IPS DF 6.9 (cell line): ENCODE measurements at places on chromosomes 1 and 21.
A peak's percentile ranks its signal among the peaks of the same experiment; 100 is the strongest.

- no peak for DNase-seq
Measured at GRCh38 chr1:10803971-10804820, 7.8 kb upstream of the CASZ1 start.

GRCh38 chr1:45673956-45674355 lies 12.4 kb downstream of the GPBP1L1 start:
- DNase-seq: no peak

DNA sequence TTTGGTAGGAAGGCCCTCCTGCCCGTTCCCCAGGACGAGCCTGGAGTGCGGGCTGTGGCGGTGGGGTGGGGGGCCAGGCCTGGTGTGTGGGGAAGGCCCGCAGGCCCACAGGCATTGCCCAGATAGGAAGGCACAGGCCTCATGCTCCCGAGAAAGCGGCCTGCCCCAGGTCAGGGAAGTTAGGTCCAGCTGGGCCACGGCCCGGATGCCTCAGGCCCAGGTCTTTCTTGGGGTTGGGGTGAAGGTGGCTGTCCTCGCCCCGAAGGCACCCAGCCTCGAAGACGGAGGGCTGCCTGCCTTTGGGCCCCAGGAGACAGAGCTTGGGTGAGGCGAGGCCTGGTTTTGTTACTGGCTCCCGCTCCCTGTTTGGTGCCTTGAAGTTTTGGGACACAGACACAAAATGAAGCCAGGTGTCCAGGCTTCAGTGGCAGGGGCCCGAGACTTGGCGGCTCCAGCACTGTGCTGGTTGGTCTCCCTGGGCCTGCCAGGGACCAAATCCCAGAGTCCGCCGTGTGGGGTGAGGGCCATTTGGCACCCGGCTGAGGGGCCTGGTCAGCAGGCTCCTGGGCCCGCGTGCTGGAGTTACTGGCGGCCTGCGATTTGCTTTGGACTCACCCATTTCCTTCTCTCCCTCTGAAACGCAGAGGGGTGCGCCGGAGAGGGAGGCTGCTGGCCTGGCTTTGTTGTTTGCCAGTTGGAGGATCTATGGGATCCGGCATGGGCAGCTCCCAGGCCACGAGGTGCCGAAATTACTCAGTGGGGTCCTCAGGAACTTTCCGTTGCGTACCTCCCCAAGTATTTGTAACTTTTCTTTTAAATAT lies 2.0 kb downstream of the SKI start:
- no peak for DNase-seq

DNA sequence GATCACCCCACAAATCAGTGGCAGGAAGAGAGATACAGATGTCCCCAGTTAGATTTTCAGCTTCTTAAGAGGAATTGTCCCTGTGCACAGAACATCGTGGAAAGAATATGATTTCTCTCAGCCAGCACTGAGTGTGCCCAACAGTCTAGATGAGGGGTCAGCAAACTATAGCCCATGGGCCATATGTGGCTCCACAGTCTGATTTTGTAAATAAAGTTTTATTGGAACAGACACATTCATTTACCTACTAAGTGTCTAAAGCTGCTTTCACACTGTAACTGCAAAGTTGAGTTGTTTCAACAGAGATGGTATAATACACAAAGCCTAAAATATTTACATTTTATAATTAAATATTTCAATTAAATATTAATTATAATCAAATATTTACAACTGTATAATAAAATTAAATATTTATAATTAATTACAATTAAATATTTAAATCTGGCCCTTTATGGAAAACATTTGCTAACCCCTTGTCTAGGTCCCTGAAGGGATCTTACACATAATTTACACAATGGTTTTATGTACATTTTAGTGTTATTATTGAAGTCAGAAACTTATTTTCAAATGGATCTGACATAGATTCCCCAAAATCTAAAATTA lies 407.6 kb downstream of the PTPRU start:
- no peak for DNase-seq

DNA sequence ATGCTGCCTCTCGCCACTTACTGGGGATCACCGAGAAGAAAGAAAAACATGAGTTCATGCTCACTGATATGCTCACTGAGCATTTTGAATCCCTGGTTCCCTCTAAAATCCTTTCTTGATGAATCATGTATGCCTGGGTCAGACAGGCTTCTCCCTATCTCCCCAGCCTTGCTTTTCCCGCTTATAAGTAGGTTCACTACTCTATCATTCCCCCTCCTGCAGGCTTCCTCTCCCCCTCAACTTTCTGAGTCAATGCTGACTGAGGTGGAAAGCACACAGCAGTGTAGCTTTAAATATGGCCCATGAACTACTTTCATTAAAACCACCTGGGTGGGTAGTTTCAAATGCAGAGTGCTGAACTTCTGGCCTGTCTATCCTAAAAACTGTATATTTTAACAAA lies 41.7 kb downstream of the FMO4 start:
- DNase-seq: no peak

DNA sequence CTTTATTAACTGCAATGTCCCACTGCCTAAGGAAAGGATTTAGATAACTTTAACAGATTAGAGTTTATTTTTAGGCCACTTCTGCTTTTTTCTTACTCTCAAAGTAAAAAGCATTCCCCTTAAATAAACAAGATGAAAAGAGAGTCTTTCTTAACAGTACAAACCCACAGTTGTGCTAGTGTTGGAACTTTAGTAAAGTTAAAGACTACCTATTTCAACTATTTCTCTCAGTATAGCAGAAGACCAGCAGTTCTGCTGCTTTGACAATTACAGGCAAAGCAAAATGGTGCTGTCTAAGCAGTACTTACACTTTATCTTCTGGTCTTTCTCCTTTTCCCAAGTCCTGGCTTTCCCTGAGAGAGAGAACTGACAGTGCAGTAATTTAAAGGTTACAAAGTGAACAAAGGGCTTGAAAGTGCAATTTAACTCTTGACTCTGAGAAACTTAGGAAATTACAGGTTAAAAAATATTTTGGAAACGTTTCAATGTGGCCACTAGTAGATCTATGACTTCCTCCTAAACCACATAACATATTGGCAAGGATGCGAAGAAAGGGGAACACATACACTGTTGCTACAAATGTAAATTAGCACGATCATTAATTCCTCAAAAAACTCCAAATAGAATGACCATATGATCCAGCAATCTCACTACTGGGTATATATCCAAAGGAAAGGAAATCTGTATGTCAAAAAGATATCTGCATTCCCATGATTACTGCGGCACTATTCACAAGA lies 135.4 kb upstream of the POGK start:
- no peak for DNase-seq

- DNase-seq: no peak
Measured at GRCh38 chr1:55695552-55695951, 480.4 kb upstream of the USP24 start.

DNA sequence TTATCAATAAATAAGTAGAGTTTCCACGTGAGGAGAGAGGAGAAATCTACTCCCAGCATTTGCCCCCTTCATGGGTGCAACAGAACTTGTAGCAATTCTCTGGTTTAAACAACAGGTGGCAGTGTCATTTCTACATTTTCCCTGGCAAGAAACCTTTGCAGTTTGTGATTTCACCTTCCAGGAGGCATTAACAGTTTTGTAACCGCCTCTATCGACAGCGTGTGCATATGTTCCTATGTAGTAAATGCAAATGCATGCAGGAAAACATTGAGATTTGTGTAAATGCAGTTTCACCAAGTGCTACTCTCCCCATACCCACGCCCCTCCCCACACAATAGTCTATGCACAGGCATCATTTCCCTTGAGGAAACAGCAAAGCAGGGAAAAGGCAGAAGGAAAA lies 494.7 kb downstream of the SMYD3 start:
- peak; percentile 31 for DNase-seq

GRCh38 chr1:228766788-228767187 lies 31.5 kb downstream of the RHOU start:
- no peak for DNase-seq

DNA sequence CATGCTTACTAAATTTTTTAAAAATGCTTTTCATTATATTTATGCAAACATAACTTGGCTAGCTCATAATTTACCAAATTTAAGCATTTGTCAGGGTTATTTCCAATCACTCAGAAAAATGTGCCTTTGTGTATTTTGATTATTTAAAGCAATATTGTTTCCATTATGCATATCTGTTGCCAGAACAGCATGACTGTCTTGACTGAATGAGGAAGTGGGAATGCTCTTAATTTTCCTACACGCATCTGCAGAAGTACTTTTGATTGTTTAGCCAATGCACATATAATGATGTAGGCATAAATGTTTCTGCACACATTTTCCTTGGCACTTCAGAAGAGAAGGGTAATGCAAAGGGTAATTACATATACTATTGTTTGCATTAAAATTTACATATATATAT lies 92.5 kb upstream of the ADGRL2 start:
- no peak for DNase-seq

GRCh38 chr1:59570524-59570923 lies 244.2 kb upstream of the HOOK1 start:
- DNase-seq: no peak

DNA sequence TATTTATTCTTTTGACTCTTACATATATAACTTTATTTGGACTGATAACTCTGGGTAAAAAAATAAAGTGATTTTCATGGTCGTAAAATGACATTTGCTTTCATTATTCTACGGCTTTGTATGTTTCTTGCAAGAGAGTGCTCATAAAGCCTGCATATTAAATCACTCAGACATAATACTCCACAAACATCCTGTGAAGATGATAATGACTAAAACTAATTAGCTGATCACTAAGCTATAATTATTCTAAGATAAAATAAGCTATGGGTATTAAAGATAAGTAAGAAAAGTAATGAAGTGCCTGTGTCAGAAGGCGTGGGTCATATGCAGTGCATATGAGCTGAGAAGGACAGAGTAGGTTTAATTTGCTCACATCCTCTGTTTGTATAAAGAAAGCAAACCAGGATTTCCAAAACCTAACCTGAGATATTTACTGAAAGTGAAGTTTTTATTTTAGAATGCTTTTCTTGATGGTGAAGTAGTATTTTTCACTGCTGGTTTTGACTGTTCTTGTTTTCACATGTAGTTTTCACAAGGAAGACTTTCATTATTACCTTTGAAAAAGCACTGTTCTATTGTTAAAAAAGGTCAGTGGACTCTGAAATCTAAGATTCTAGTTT lies 278.8 kb downstream of the AMY1C start:
- DNase-seq: no peak

- DNase-seq: no peak
Measured at GRCh38 chr1:54240741-54241335, 40.9 kb downstream of the MRPL37 start.

- DNase-seq: no peak
Measured at GRCh38 chr1:153612111-153612754, 704 bp downstream of the S100A16 start.

GRCh38 chr1:167926486-167926997 lies 9.9 kb upstream of the DCAF6 start:
- no peak for DNase-seq

GRCh38 chr21:42711667-42712066 lies 58.2 kb downstream of the PDE9A start:
- DNase-seq: no peak

DNA sequence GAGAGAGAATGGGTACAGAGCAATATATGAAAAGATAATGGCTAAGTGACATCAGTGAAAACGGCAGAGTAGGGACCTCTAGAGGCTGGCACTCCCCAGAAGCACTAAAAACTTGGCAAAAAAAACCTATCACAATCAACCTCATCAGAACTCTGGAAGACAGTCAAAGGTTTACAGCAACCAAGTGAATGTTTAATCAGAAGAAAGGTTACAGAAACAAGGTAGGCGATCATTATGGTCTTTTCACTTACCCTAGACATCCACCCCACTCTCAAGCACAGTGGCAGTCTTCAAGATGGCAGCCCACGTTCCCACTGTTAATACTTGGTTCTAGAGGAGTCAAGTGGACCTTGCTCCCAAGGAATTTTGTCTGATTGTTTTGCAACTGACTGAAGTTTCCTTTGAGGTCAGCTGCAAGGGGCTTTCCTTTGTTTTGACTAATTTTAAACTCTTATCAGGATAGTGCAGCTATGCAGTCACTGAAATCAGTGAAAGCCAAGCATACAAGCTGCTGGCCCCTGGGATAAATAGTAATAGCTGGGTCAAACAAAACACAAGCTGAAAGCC lies 7.2 kb downstream of the KIFAP3 start:
- DNase-seq: no peak

DNA sequence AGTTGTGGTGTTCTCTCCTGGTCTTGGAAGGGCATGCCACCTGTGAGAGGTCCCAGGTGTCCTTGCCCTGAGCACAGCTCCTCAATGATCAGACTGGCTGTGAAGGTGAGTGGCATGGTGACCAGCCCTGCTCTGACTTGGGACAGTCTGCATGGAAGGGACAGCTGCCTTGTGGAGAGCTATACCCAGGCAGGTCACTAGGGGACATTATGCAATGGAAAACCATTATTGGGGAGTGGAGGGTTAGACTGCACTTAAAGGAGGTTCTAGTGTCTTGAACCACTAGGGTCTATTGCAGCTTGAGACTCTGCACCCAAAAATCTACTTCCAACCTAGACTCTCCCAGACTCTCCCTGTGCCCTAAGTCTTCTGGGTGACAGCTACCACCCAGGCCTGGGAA lies 24.8 kb downstream of the FAM78B start:
- DNase-seq: no peak

GRCh38 chr1:167854184-167854583 lies 59.8 kb downstream of the ADCY10 start:
- no peak for DNase-seq

DNA sequence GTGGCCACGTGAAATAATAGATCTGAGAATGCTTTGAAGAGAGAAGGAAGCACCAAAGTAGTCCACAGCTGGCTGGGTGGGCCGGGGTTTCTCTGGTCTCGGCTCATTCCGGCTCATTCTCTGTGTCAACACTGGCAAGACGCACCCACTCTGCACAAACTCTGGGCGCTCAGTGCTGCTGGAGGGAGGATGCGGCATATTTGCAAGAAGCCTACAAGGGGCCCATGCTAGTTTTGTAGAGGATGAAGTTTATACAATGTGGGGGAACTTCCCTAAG lies 28.8 kb upstream of the TMPRSS2 start:
- no peak for DNase-seq

GRCh38 chr1:10941891-10942541 lies 70.4 kb upstream of the TARDBP start:
- DNase-seq: peak; percentile 37

GRCh38 chr1:93328809-93329760 lies 16.6 kb upstream of the DR1 start:
- no peak for DNase-seq

- DNase-seq: no peak
Measured at GRCh38 chr1:240800291-240800690, 188.3 kb upstream of the GREM2 start.

- DNase-seq: no peak
Measured at GRCh38 chr1:8704866-8705506, 112.5 kb downstream of the RERE start.

DNA sequence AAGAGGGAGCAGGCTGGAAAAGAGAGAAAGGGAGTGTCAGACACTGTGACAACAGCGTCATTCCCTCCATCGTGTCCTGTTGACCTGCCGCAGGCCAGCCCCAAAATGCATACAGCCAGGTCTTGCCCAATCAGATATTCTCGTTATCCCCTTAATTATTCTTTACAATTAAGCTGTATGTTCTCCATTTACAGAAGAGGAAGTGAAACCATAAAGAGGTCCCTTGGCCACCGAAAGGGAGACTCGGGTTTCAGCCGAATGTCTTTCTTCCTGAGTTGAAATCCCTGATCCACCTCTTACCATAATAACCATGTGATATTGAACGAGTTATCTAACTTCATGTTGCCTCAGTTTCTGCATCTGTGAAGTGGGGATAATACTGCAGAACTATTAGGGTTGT lies 70.5 kb downstream of the IGSF21 start:
- no peak for DNase-seq

- no peak for DNase-seq
Measured at GRCh38 chr1:56491441-56491840, 87.9 kb downstream of the PLPP3 start.

GRCh38 chr1:44826375-44827196 lies 16.5 kb downstream of the PTCH2 start:
- no peak for DNase-seq
